ENCODE measurements at places on chromosomes 7 and 10.
A peak's percentile ranks its signal among the peaks of the same experiment; 100 is the strongest.

DNA sequence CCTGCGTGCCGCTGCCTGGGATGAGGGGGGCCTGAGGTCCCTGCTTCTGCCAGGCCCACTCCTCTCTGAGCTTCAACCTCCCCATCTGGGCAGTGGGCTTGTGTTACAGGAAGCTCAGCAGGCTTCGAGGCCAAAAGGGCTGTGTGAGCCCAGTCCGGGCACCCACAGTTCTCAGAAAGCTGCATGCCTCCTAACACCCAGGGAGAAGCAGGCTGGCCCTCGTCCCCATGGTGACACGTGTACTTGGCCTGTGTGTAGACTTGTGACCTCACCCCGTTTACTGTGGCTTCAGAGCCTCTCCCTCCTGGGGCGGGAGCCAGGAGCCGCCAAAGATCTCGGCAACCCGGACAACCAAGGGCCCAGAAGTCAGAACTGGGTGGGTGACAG, 2.2 kb upstream of the GRIFIN start:
- DNase-seq = no peak

- DNase-seq = no peak
Measured at GRCh38 chr10:132858121-132859081, 72.5 kb upstream of the NKX6-2 start.

GRCh38 chr7:95682913-95683312, 86.6 kb upstream of the PDK4 start:
- no peak for DNase-seq

DNA sequence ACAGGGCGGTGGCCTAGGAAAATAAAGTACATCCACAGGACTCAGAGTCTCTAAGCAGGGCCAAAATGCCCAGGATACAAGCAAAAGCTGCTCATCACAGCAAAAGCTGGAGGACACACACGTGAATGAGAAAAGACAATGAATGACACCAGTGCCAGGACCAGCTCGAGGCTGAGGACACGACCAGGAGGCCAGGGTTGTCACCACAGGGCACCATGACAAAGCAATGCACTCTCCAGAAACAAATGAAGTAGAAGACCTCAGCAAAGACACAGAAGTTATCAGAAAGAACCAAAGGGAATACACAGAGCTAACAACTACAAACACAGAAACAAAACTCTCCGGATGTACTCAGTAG, 92.1 kb downstream of the FOXL3 start:
- DNase-seq = no peak

GRCh38 chr7:92882760-92883159, 46.4 kb upstream of the CDK6 start:
- no peak for DNase-seq

DNA sequence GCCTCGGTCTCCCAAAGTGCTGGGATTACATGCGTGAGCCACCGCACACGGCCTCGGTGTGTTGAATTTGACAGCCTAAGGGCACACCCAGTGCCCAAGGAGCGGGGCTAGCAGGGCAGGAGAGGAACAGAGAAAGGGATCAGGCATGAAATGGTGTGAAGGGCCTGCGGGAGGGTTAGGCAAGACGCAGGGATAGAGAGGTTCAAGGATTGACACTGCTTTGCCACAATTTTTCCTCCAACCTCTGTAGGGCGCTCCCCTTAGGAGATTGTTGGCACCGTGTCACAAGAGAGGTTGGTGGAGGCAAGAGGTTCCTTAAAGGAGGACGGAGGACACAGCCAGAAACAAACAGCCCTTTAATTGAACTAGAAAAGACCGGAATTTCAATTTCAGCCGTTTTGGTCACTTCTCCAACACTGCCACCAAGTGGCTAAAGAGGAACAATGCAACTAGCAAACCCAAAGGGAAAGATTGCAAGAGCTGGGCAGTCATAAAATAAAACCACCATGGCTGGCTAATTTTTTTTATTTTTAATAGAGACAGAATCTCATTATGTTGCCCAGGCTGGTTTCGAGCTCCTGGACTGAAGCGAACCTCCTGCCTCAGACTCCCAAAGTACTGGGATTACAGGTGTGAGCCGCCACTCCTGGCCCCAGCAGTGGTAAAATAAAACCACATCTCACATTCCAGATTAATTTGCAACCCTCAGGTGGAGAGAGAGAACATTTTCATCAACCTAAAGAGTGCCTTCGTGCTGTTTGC, 6.9 kb upstream of the CREB3L2 start:
- DNase-seq = peak; percentile 26

GRCh38 chr7:70322856-70323255, 724.6 kb downstream of the AUTS2 start:
- no peak for DNase-seq

- DNase-seq = no peak
Measured at GRCh38 chr7:27250557-27251070, 8.0 kb downstream of the EVX1 start.

DNA sequence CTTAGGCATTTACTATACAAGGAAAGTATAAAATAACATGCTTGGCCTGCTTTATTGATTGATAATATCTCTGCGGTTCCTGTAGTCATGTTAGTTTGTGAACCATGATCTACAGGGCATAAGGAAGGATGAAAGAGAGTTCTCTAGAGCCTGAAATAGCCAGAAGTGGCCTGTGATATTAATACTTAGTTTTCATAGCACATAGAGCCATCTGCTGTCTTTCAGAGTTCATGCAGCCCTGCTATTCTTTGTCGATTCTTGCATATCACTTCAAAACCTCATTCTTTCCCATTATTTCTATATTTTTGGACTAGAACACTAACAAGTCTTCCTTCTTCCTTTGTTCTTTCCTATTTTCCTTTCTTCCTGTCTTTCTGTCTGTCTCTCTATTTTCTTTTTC, 26.4 kb upstream of the PRKG1 start:
- no peak for DNase-seq

- no peak for DNase-seq
Measured at GRCh38 chr10:90859321-90859751, 1.5 kb upstream of the HTR7 start.

- no peak for DNase-seq
Measured at GRCh38 chr10:30027057-30028005, 32.1 kb downstream of the JCAD start.

DNA sequence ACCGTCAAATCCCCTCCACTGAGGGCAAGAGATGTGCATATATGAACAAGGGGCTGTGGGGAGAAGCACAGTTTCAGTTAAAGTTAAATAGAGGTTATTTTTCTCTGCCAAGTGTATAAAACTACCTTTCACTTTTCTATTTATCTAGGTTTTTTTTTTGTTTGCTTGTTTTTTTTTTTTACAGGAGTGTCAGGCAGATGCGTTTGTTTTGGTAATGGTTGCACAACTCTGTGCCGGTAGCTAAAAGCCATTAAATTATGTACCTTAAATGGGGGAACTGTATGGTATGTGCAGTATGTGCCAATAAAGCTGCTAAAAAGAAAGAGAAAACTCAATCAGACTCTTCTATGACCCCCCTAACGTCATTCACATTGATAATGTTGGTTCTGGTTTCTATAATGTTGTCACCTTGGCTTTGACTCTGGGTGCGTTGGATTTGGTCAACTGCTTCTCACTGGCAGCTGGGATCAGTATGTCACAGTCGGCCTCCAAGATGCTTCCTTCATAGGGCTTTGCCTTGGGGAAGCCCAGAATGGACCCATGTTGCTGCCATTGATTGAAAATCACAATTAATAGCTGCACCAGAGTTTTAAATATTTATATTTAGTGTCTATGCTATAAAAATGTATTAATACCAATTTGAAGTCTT, 34.2 kb downstream of the GLUD1 start:
- DNase-seq = no peak

DNA sequence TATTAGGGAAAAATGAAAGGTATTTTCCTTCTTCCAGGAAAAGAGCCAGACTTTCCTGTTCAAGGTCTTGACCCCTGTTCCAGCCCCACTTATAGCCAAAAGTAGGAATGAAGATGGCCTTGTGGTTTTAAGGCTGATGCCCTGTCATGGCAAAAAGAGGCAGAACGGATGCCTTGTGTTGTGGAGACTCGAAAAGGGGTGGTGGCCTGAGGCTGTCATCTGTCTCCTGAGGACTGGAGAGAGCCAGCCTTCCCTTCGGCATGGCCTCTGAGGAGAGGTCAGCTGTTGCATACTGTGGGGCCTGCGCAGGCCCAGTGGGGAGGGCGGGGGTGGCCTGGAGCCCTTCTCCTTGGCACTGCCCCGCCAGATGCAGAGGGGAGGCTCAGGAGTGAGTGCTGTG, 166.0 kb upstream of the EEPD1 start:
- no peak for DNase-seq

GRCh38 chr7:35694161-35694783, 663 bp downstream of the HERPUD2 start:
- DNase-seq = no peak

GRCh38 chr7:49397750-49398149, 375.7 kb upstream of the VWC2 start:
- no peak for DNase-seq

DNA sequence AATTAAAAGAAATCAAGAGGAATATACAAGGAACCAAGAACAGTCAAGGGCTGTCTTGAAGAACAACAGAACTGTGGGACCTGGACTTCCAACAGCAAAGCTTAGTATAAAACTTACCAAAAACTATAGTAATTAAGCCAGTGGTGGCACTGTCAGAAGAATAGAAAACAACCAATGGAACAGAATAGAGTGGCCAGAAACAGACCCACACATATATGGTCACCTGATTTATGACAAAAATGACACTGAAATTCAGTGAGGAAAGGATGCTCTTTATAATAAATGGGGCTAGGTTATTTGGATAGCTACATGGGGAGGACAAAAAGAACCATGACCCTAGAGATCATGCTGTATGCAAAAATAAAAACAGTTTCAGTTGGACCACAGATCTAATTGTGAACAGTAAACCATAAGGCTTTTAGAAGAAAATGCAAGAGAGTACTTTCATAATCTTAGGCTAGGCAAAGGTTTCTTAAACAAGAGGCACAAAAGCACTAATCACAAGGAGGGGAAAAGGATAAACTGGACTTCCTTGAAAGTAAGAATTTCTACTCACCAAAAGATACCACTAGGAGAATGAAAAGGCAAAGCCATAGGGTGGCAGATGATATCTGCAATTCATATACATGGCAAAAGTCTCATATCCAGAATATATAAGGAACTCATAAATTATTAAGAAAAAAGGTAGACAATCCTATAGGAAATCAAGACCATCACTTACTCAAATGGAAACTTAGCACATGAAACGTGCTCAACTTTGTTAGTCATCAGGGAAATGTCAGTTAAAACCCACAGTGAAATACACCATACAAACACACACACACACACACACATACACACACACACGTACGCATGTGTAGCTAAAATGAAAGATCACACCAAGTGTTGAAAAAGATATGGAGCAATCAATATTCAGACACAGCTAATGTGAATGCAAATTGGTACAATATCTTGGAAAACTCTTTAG, 20.8 kb downstream of the HYCC1 start:
- DNase-seq = no peak

- peak; percentile 44 for DNase-seq
Measured at GRCh38 chr10:60964257-60965235, 20.6 kb upstream of the RHOBTB1 start.

DNA sequence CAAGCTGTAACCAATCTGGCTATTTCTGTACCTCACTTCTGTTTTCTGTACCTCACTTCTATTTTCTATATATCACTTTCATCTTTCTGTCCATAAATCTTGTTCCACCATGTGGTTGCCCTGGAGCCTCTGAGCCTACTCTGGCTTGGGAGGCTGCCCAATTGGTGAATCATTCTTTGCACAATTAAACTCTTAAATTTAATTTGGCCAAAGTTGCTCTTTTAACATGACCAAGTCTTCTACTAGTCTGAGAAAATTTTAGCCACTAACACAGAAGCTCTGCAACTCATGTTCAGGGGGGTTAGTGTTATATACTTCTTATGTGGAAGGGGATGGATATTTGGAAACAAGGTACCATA, 503.5 kb downstream of the KIF20B start:
- no peak for DNase-seq

- no peak for DNase-seq
Measured at GRCh38 chr7:37571806-37572205, 111.8 kb upstream of the GPR141 start.

DNA sequence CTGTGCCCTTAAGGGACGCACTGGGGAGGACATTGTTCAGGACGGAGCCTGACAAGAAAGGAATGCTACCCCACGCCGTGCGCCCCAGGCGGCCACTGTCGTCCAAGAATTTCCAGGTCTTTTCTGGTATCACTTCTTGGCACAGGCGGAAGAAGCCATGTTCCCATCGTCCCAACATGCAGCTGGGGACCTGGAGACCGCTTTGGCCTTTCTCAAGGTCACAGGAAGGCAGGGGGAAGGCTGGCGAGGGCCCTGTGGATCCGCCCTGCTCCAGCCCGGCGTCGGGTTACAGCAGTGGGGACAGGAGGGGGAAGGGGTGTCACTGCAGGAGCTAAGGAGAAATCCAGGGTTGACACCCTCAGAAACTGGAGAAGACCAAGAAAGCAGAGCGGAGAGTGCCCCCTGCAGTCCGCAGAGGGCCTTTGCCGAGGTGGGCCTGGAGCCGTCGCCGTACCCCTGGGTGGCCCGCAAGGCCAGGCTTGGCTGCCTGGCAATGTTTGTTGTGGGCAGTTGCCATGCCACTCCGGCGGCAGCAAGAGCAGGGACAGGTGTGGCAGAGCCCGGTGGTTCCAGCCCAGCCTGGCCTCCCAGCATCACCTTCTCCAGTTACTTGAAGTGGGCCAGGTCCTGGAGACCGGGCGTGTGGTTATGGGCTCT, 104.1 kb downstream of the LHPP start:
- no peak for DNase-seq

DNA sequence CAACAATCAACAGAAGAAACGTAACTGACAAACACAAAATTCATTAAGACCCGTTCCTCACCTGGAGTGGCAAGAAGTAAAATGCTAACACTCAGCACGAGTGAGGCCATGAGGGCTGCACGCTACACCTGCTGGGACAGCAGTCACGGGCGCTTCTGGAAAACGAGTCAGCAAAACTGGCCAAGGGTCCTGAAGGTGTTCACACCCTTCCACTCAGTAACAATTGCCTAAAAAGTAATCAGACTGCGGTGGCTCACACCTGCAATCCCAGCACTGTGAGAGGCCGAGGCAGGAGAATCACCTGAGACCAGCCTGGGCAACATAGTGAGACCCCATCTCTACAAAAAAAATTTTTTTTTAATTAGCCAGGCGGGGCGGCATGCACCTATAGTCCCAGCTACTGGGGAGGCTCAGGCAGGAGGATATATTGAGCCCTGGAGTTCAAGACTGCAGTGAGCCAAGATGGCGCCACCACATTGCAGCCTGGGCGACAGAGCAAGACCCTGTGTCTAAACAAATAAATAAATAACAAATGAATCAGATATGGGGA, 199.1 kb downstream of the MAD1L1 start:
- DNase-seq = no peak

GRCh38 chr7:6440381-6440780, 7.4 kb downstream of the DAGLB start:
- no peak for DNase-seq

GRCh38 chr10:58996866-58997265, 179.6 kb upstream of the PHYHIPL start:
- no peak for DNase-seq

DNA sequence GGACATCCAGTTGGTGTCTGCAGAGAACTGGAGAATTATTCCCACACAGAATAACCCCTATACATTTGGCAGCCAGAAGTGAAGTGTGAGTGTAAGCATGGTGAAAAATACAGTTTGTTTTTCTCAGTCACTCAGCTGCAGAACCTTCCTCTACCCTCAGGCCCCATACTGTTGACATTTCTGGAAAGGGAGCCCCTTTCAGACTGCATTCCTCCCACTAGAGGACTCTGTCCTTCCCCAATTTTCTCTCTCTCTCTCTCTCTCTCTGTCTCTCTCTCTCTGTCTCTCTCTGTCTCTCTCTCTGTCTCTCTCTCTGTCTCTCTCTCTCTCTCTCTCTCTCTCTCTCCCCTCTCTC, 86.8 kb upstream of the STEAP1B start:
- DNase-seq = no peak

- DNase-seq = no peak
Measured at GRCh38 chr7:127813991-127814541, 162.1 kb downstream of the SND1 start.
